Stimulated activated CD8-positive, alpha-beta memory T cell treated with anti-CD3 and anti-CD28 coated beads, Interleukin-7, amount 100 ng/mL, for 24 hours (primary cell): ENCODE measurements at places on chromosomes 2 and 18.

- no peak for DNase-seq
Observed at GRCh38 chr2:50538147-50538546, 493.8 kb downstream of the NRXN1 start.

DNA sequence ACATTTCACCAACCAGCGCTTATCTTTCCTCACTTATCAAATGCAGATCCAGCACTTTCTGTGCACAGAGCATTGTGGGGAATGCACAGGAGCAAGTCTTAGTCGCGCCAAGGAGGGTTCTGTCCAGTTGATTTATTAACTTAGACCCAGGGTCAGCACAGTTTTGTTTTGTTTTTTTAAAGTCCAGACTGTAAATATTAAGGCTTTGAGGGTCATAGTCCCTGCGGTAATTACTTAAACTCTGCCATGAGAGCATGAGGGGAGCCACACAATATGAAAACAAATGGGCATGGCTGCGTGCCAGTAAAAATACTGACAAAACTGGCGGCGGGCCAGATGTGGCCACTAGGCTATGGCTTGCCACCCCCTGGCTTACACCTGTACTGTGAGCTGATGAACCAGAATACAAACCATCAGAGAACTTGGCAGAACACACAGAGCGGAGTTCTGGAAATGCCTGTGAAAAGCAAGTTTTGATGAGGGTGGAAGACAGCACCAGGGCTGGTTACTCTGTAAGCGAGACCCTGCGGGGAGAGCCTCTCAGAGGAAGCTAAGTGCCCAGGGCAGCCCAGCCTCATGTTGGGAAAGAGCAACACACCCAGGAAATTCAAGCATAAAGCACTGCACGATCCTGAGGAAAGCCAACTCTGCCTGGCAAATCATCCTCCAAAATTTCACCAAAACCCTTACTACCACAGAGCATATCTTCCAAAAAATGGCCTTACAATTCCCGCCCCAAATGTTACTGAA, 43.6 kb downstream of the L3MBTL4 start:
- DNase-seq = no peak

- DNase-seq = no peak
Observed at GRCh38 chr2:241668354-241668753, 18.3 kb downstream of the DTYMK start.

- no peak for DNase-seq
Observed at GRCh38 chr18:48621815-48622555, 83.2 kb downstream of the CTIF start.

DNA sequence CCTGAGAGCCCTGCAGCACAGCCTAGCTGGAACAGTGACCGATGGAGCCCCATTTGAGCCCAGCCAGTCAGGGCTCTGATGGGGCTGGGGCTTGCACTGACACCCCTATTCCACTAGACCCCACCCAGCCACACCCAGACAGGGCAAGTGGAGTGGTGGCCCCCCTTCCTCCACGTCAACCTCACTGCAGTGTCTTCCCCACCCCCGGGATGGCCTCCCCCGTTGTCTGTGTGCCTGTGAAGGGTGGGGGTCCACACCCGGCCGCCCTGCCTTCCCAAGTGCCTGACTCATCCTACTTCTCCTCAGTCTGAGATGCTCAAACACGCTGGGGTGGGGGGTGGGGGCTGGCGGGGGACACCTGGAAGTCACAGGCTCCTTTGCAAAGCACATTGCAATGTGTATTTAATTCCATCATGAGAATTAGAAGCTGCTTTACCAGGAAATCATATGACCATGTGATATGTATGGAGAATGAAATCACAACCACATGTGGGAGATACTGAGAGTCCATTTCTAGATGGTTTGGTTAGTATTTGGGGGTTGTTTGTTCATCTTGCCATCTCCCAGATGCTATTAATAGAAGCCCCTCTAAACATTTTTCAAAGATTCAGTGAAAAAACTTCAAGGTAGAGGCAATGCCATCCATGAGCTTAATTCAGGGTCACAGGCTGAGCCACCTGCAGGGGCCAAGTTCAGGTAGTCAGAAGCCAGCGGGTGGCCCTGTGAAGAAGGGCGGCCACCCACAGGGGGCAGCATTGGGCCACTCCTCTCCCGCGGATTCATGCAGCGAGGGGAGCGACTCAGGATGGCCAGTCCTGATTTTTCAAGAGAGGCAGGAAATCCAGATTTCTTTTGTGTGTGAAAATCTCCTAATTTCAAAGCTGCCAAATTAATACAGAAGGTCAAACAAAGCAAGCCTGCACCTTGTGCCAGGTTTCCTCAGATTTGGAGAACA, 22.7 kb upstream of the GMPPA start:
- DNase-seq = peak; percentile 44

DNA sequence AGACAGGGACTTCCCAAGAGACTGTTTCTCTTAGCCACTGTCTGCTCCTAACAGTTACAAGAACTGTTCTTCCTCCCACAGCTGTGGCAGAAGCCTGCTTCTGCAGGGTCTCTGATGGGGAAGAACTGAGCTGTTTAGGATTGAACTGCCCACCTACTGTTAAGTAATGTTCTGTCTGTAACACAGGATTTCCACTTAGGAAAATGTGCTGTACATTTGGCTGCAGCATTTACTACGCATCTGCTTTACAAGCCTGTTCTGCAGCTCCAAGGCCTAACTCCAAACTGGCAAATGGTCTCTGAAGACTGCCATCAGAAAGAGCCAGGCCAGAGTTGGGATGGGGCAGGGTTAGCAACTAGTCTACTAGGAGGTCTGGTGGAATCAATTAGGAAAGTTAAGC, 87.8 kb upstream of the UPP2 start:
- DNase-seq = no peak

- DNase-seq = no peak
Observed at GRCh38 chr2:5849562-5849961, 157.4 kb downstream of the SOX11 start.

DNA sequence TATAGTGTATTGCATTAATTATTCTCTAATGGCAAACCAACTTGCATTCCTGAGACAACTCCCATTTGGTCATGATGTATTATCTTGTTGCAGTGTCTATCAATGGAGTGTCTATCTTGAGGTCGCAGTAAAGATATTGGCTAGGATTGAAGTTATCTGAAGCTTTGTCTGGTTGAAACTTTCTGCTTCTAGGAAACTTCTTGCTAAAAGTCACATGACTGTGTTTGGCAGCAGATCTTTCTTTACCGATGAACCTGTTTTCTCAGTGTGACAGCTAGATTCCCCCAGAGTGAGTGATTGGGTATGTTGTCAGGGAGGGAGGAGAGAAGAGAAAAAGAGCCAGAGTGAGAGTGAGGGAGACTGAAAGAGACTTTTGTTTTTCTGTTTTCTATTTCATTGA, 119.6 kb downstream of the QPCT start:
- no peak for DNase-seq

GRCh38 chr2:168633200-168633599, 169.2 kb upstream of the NOSTRIN start:
- no peak for DNase-seq

DNA sequence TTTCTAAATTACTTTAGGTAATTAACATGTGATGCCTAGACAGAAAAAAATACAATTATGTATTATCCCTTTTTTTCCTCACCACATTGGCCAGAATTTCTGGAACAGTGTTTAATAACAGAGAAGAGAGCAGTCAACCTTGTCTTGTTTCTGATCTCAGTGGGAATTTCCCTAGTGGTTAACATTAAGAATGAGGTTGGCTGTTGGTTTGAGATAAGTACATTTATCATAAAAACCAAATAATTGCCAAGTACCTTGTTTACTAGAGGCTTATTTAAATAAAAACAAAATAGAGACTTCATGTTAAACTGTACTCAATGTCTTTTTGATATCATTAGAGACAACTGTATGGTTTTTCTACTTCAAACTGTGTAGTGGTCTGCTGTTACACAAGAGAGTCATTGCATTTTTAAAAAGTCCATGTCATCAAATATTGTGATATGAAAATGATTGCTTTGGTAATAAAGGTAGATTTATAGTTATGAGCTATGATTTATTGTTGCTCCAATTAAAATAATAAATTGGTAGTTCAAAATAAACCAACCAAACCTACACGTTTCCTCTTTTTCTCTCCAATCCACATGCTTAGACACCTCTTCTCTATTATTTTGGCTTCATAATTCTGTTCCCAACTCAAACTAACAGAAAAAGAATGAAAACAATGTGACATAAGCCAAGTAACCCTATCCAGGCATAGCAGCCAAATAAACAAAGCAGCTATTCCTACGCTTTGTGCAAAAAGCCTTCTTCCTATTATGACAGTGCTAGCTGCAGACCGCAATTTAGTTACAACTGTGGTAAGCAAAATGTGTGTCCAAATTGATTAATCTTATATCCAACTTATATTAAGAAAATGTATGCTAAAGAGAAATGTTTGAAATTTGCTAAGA, 20.9 kb upstream of the TANK start:
- no peak for DNase-seq

DNA sequence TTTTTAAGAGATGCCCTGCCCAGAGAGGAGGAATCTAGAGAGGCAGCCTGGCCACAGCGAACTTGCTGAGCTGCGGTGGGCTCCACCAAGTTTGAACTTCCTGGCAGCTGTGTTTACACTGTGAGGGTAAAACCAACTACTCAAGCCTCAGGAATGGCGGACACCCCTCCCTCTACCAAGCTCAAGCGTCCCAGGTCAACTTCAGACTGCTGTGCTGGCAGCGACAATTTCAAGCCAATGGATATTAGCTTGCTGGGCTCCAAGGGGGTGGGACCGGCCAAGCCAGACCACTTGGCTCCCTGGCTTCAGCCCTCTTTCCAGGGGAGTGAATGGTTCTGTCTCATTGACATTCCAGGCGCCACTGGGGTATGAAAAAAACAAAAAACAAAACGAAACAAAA, 289.4 kb downstream of the KCNS3 start:
- no peak for DNase-seq

GRCh38 chr2:201132518-201132917, 16.6 kb downstream of the CFLAR start:
- no peak for DNase-seq

DNA sequence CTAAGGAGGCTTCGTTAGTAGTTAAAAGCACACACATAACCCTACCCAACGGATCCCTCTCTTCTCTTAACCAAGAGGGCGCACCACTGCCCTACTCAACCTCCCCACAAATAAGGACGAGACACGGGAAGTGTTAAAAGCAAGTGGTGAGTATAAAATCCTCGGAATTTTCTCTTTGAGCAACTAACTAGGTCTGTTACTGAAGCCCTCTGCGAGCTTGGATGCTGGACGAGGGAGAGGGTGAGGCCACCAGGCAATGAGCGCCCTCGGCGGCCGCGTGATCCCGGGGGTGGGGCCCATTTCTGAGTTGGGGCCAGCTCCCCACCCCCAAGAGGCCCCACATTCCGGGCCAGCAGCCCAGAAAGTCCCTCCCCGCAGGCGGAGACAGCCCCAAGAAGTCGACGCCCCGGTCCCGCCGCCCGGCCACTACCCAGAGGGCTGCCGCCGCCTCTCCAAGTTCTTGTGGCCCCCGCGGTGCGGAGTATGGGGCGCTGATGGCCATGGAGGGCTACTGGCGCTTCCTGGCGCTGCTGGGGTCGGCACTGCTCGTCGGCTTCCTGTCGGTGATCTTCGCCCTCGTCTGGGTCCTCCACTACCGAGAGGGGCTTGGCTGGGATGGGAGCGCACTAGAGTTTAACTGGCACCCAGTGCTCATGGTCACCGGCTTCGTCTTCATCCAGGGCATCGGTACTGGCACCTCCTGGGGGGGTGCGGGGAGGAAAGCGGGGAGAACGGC, at the start of gene CYBRD1:
Gene CYBRD1, plus strand, starts transcription at position 423 of the 736 bp plus-strand sequence. Its CDS starts 72 bp downstream, at position 495.
- no peak for DNase-seq

- DNase-seq = no peak
Observed at GRCh38 chr18:8357320-8357719, 251.9 kb upstream of the RAB12 start.

DNA sequence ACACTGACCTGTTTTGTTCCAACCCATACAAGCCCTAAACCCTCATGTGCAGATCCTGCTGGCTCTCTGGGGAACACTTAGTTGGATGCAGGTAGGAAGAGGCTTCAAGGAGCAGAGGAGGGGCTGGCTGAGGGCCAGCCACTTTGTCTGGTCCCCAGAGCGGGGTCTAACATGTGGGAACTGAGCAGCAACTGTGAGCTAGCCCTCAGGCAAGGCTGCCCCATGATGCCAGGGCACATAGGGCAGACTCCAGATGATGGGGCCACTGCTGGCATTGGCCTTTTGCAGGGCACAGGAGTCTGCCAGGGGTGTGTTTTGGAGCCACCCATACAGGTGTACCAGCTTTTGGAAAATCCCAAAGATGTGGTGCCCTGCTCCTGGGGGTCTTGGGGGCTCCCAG, 67.7 kb downstream of the HPCAL1 start:
- DNase-seq = no peak

DNA sequence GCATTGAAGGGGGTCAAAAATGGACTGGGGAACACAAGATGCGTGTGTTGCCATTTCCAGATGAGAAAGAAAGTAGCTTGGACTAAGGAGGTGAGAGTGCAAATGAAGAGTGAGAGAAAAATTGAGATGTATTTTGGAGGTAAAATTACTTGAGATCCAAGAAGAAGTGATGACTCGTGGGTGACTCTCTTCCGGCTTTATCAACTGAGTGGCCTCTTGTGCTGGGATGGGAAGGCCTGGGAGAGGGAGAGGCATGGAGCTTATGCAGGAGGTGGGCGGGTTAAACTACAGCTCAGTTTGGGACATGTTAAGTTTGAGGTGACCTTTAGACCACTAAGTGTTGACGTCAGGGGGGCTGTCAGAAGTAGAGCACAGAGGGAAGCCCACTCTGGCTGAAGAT, 34.9 kb downstream of the SULT1C2 start:
- DNase-seq = no peak

DNA sequence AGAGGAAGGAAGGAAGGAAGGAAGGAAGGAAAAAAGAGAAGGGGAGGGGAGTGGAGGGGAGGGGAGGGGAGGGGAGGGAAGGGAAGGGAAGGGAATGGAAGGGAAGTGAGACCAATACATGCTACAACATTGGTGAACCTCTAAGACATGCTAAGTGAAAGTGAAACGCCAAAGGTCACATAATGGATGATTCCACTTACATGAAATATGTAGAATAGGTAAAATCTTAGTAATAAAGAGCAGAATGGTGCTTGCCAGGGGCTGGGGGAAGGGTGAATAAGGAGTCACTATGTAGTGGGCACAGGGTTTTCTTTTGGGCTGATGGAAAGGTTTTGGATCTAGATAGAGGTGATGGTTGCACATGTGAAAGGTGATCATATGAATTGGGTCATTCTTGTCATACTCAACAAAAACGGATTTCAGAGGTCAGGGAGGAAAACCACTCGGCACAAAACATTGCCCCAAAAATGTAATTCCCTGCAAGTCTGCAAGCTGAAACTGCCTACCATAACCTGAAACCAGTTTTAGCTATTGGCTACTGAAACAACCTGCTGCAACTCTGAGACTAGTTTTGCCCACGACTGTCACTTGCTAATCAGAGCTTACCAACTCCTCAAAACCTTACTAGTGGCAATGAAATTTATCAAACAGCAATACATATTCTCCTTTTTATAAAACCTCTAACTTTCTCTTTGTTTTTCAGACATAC, 59.2 kb downstream of the CCDC141 start:
- DNase-seq = no peak
